Stimulated activated CD8-positive, alpha-beta memory T cell treated with anti-CD3 and anti-CD28 coated beads, Interleukin-15, amount 100 ng/mL, for 48 hours (primary cell): ENCODE measurements at places on chromosomes 6 and 20.

DNA sequence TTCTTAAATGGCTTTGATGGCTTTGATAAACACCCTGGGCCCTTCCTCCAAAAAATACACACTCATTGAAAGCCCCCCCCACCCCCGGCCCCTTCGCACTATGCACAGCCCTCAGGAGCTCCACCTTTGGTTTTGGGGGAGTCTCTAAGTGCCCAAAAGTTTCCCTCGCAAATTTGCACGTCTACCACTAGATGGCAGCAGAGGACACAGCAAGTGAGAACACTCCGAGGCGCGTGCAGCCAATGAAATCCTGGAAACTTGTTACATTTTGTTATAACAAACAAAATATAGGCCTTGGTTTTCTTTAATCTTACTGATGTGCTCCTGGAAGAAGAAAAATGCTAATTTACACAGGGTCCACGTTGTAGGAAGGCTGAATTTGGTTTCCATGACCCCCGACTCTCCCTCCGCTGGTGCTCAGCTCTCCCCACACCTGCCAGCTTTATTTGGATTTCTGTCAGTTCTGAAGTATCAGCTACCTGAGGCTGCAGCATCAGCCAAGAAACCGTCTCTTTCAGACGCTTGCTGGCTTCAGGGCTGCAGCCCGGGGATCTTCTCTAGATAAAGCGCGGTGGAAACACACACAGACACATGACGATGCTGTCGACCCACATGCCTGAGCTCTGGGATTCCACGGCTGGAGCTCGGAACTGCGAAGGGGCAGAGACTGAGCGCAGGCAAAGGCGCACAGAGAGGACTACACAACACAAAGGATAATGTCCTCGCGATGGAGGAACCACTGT lies 148.3 kb upstream of the RPS6KA2 start:
- peak; percentile 34 for DNase-seq

- no peak for DNase-seq
Measured at GRCh38 chr6:137880746-137881521, 13.9 kb downstream of the TNFAIP3 start.

DNA sequence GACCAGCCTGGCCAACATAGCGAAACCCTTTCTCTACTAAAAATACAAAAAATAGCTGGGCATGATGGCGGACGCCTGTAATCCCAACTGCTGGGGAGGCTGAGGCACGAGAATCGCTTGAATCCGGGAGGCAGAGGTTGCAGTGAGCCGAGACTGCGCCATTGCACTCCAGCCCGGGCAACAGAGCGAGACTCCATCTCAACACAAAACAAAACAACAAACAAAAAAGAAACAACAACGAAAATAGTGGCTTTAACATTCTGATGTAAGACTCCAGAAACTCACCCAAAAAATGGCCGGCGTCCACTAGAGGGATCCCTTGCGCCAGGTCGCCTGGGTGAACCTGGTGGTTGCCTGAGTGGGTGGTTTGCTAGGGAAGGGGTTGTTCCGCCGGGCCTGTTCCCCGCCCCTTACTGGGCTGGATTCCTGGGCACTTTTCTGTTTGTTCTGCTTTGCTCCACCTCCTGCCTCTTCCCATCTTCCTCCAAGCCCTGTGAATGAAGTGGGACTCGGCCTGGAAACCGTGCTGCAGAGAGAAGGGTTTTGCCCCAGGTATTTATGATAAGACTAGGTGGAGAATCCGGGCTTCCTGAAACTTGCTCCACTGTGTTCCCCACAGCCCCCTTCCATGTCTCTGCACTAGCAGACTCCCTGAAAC lies 1.5 kb downstream of the PABPC1L start:
- no peak for DNase-seq

DNA sequence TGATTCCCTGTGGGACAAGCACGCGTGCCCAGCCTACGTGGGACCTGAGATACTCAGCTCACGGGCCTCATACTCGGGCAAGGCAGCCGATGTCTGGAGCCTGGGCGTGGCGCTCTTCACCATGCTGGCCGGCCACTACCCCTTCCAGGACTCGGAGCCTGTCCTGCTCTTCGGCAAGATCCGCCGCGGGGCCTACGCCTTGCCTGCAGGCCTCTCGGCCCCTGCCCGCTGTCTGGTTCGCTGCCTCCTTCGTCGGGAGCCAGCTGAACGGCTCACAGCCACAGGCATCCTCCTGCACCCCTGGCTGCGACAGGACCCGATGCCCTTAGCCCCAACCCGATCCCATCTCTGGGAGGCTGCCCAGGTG lies 11.9 kb upstream of the RBCK1 start:
- DNase-seq, result no peak

DNA sequence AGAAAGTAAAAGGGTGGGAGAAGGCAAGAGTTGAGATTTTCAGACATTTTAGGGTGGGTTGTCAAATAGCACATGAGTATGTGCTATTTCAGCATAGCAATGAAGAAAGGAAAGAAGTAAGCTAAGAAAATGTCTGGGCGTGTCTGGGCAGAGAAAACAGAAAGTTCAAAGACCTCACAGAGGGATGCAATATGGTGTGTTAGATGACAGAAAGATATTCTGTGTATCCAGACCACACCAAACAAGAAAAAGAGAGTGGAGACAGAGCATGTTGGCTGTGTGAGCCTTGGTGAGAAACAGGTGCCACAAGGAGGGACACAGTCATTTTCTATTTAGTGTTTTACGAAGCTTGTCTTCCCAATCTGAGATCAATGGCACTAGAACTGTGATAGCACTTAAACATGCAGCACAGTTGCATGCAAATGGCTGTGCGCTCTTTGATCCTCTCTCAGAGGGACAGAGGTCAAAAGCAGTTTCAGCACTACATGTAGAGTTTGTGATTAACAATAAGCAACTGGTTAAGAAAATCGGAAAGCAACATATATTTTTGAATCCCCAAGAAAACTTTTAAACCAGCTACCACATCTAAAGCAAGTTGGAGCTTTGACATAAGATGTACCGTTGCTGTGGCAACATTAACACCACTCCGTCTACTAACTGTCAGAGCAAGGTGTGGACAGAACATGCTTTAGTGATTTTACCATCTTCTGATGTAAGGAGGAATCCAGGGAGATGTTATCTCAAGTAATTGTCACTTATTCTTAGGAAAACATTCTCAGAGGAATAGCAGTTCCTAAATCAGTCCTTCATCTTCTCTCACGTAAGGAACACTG lies 515.5 kb upstream of the NOX3 start:
- no peak for DNase-seq

DNA sequence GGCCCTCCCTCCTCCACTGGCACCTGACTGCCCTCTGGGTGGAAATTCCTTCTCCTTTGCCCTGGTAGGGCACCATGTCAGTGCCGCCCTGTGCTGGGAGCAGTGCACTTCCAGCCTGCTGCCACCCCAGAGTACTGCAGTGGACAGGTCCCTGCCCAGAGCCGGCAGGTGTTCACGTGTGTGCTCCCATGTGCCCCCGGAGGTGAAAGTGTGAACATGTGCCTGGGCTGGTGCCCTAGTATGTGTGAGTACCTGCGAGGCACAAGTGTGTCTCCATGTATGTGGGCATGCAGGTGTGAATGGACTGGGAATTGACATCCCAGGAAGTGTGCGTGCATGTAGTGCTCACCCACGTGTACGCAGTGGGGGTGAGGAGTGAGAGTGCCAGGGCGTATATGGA lies 29.4 kb downstream of the SDCBP2 start:
- DNase-seq, result no peak

DNA sequence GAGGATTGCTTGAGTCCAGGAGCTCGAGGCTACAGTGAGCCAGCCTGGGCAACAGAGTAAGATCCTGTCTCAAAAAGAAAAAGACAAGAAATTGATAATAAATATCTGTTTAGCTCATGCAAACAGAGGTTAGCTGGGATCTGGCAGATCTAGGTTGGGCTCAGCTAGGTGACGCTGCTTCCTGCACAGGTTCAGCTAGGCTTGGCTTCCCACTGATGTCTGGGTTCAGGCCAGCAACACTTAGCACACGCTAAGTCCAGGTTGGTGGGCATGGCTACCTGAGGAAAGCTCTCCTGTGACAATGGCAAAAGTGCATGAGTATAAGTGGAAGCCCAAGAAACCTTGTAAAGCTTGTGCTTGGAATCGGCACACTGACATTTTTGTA lies 48.7 kb downstream of the RIN2 start:
- no peak for DNase-seq

- DNase-seq, result no peak
Measured at GRCh38 chr6:125164696-125165095, 11.1 kb downstream of the TPD52L1 start.

GRCh38 chr6:15524861-15525401 lies 137.9 kb downstream of the DTNBP1 start:
- no peak for DNase-seq

GRCh38 chr6:37946057-37946456 lies 126.5 kb downstream of the ZFAND3 start:
- DNase-seq, result no peak

DNA sequence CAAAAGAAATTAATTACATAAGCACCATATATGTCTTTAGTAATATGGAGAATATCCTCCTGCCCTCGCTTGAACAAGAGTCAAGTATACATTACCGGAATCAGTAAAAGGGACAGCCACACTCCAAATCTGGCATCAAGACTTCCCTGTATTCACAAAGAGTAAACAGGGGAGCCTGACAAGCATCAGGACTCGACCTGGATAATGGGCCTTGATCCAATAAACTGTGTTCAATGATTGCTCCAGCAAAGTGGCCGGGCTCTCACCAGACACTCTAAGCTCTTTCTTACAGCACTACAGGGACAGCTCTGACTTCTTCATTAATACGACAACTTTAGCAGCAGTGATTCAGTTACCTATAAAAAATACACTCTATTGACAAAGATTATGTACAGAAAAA lies 307.9 kb upstream of the POU3F2 start:
- DNase-seq, result no peak

- DNase-seq, result no peak
Measured at GRCh38 chr6:43699564-43700186, 12.1 kb upstream of the MRPS18A start.

DNA sequence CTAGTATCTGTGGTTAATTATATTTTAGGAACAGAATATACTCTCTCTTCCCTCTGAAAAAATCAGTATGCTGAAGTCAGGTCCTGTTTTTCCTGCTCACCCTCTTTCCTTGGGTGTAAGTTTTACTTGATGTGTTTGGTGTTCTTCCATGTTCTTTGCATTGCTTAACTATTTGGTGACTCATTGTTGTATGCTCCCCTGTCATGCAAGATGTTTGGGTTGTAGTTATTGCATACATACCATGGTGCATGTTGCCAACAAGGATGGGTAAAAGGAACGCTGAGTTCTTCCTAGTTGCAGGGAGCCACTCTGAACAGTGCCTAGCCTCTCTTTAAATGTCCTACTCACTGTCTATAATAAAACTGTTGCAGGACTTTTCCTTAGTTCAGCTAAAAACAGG lies 207.9 kb upstream of the LAMP5 start:
- no peak for DNase-seq

- DNase-seq, result peak; percentile 40
Measured at GRCh38 chr6:52263709-52264540, 19.6 kb upstream of the IL17F start.

DNA sequence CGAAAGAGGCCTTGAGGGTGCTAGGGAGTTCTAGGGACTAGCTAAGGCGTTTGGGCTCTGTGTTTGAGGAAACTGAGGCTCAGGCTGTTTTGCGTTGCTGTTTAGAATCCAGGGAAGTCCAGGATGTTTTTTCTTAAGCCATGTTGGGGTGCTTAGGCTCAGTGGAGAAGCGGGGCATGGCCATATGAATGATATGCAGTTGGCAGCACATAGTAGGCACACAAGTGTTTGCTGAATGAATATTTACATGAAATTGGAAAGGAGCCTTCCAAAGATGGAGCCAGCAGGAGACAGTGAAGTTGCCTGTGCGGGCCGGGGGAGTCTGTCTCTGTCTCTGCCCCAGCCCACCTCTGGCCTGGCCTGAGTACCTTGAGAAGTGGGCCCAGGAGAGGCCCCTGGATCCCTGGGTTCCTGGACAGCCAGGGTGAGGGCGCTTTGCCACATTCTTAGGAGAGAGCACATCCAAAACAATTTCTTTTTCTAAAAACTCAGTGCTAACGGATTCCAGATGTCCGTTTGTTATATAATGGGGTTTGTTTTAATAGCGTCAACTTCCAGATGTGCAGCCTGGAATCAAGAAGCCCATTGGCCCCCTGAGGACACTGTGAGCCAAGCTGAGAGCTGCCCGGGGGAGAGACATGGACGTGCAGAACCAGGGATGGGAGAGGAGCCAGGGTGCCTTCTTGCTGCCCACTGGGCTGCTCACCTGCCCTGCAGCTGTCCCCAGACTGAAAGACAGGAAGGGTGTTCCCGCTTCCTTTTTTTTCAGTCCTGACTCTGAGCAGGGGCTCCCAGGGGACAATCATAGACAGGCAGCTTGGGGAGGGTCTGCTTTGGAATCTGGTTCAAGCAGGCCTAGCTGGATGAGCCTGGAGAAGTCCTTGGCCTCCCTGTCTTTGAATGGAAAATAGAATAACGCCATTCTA lies 20.1 kb upstream of the EMILIN3 start:
- DNase-seq, result no peak

DNA sequence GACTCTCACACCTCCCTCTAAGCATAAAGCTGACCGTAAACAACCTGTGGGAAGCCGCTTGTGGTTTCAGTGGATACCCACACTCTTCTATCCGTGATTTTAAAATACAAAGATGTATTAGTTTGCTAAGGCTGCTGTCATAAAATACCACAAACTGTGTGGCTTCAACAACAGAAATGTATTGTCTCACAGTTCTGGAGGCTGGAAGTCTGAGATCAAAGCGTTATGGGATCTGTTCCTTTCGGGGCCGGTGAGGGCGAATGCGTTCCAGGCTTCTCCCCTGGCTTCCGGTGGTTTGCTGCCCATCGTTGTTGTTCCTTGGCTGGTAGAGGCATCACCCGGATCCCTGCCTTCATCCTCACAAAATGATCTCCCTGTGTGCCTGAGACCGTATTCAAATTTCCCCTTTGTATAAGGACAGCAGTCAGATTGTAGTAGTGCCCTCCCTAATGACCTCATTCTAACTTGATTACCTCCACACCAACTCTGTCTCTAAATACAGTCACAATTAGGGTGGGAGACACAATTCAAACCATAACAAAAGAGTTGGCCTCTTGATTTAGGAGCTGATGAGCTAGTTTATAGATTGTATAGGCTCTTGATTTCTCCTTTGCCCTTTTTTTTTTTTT lies 210.6 kb upstream of the SOX4 start:
- DNase-seq, result no peak

DNA sequence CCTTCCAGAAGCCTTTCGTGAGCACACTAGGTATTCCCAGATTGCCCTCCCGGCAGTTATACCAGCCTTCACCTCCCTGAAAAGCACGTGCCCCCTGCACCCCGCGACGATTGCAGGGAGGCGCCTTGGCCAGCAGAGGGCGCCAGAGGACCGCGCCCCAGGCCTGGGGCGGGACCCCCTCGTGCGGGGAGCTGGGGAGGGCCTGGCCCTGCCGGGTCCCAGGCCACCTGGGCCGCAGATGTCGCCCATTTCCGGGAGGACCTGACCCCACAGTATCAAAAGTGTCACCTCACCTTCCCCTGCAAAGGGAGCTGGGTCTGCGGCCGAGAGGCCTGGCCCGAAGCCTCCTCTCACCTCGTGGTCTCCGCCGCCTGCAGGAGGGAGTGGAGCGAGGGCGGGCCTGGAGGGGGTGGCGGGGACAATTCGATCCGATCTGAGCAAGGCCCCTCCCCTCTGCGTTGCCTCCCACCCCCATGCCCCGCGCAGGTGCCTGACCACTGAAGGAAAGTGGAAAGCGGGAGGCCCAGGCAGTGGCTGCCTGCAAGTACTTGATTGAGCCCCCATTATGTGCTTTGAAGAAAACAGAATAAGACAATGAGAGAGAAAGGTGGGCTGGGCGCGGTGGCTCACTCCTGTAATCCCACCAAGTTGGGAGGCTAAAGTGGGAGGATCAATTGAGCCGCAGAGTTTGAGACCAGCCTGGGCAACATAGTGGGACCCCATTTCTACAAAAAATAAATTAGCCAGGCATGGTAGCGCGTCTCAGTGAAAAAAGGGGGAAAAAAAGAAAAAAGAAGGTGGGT lies 3.5 kb upstream of the SNAI1 start:
- DNase-seq, result peak; percentile 46

- no peak for DNase-seq
Measured at GRCh38 chr6:347232-347631, 44.3 kb upstream of the IRF4 start.
